ENCODE measurements at places on chromosomes 7 and 10.
A peak's percentile ranks its signal among the peaks of the same experiment; 100 is the strongest.

- no peak for DNase-seq
Observed at GRCh38 chr7:104064969-104065387, 75.5 kb upstream of the RELN start.

DNA sequence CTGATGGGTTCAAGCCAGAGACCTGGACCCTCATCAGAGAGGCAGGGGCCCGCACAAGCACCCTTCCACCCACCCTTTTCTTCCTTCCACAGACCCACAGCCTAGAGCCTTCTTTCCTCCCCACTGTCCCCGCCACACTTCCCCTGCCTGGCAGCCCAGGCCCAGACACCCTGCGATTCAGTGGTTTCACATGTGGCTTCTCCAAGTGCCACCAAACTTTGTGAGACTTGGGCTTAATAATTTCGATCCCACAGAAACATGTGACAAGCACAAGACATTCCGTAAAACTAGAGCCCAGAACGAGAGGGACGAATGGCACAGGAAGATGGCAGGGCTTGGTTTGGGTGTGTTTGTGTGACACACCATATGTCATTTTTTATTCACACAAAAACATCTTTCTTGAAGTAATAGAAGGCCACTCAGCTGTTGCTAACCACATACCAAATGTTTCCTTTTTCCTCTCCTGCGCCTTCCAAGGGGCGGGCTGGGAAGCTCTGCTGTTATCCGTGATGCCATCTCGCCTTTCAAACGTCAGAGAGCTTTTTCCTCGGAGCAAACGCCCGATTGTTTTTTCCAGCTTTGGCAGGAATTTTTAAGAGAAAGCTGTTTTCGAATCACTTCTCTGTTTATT, 162.9 kb downstream of the GRK5 start:
- no peak for DNase-seq

- DNase-seq = no peak
Observed at GRCh38 chr10:113104047-113104446, 154.0 kb downstream of the TCF7L2 start.

GRCh38 chr7:44569959-44570358, 3.7 kb downstream of the DDX56 start:
- no peak for DNase-seq

GRCh38 chr10:101330631-101331225, 23.2 kb upstream of the BTRC start:
- DNase-seq = no peak

DNA sequence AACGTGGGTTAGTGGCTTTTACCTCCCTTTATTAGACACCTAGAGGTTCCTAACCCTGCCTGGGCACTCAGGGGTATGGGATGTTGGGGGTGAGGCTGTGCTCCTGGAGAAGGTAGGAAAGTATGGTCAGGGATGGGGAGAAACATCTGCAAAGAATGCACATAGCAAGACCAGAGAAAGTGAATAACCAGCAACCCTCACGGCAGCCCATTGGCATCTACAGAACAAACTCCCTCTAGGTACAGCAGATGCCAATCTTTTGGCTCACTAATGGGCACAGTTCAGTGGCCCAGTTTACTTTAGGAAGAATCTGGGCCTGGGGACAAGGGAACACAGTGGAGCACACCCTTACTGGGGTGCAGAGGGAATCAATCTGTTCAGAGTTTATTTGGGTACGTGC, 143.9 kb downstream of the JAZF1 start:
- no peak for DNase-seq

DNA sequence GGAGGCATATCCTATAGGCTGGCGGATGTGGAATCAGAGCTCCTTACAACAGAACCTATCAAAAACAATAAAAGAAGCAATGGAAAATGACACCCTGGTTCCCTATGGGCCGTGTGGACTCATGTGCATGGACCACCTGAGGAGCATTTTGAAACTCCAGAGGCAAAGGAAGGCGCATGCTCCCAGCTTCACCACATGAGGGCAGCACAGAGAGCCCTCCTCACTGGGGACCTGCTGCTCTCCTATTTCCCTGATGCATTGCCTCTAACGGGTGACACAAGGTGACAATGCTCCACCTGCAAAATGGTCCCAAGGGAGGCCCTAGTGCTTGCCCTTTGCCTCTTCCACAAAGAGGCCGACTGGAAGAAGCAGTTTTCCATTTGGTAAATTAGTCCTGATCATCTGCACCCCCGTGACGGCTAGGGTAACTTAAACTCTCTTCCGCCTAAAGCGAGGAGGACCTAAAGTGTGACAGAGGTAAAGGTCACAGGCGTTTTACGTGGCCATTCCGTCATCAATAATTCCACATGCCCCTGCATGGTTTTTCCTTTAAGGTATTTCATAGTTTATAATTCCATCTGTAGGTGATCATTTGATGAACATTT, 67.7 kb downstream of the GPAM start:
- peak; percentile 27 for DNase-seq

DNA sequence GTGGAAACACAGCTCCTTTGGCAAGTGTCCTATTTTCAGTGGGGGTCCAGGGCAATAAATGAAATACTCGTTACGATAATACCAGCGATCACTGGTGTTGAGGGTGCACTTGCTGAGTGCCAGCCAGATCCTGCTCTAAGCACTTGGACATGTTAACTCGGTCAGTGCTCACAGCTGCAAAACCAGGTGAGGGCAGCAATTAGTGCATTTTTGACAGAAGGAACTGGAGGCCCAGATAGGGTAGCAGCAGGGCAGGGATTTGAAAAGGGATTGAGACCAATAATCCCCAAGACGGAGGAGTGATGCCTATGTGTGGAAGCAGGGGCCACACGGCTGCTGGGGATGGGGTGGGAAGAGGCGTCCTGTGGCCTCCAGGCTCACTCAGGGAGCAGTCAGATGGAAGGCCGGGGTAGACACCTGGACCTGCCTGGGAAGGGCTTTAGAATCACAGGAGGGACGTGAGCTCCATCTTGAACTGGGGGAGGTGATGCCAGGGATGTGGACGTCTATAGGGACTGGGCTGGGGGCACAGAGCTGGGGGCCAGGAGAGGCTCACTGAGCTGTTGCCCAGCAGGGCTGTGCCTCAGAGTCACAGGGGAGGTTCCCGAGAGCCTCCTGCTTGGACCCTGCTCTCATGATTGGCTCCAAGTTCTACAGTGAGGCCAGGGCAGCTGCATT, 14.3 kb downstream of the PTPRE start:
- no peak for DNase-seq

- no peak for DNase-seq
Observed at GRCh38 chr10:58444876-58445275, 59.7 kb downstream of the TFAM start.

DNA sequence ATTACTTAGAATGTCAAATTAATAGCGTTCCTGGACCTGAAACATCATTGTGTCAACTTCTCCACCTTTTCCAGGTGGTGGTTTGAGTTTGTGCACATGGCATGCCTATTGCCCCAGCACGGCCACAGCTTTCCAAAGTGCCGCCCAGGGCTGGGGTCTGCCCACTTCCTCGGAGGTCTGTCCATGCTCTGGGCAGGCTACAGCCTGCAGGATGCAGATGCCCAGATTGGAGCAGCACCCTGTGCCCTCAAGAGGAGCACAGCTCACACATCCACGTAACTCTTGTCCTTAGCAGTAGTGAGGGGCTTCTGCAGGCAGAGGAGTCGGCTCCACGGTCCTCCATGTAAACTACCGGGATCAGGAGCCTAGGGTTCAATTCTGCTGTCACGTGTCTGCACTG, 238.6 kb downstream of the EBF3 start:
- no peak for DNase-seq

- DNase-seq = peak; percentile 67
Observed at GRCh38 chr10:3192856-3193635, 20.5 kb upstream of the PITRM1 start.

DNA sequence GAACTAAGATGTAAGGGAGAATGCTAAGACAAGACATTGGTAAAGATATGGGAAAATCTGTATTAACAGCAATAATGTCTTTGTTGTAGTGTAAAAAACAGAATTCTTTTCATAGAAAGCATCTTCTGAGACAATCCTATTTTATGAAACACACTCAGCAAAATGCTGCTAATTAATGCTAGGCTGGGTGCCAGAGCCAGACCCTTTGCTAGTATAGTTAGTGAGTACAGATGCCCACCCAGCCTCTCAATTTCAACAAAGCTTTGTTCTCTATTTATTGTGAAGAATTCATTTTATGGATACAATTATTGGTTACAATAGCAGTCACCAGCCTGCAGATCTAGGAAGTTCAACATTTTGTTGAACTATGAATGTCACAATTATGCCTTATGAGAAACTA, 131.0 kb downstream of the SEM1 start:
- DNase-seq = no peak

- no peak for DNase-seq
Observed at GRCh38 chr7:40506158-40506557, 371.4 kb downstream of the SUGCT start.

- DNase-seq = no peak
Observed at GRCh38 chr7:110764852-110765251, 326.1 kb upstream of the LRRN3 start.

DNA sequence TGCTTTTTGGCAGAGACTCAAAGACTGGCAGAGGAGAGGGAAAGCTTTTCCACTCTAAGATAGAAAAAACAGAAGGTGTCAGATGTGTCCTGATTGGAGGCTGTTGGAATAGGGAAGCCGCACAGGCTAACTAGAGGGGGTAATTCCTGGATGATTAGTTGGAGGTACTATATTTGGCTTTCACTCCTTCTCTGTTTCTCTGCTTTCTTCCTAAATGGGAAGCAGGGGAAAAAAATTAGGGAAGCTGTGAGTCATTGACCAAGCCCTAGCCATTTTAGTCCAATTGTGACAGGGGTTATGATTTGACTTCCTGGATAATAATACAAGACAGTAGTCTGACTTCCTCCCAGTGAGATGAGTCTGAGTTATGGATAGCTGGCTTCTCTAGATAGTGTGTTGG, 475.2 kb upstream of the CELF2 start:
- no peak for DNase-seq

DNA sequence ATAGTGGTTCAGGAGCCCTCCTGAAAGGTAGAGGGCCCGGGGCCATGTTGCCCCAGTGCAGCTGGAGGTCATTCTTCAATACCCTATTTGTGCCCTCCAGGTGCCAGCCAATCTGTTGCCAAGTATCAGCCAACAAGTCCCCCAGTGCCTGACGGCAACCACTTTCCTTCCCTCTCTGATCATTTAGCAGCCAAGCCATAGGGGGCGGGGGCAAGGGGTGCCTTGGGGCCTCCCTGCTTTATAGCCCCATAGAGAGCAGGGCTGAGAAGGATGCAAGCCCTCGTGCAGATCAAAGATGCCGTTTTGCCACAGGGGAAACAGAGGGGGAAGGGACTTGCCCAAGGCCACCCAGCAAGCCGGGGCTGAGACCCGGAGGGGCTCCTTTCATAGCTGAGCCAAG, 149.0 kb upstream of the CHST15 start:
- DNase-seq = no peak

- no peak for DNase-seq
Observed at GRCh38 chr7:123003539-123004126, 8.1 kb upstream of the TAS2R16 start.

DNA sequence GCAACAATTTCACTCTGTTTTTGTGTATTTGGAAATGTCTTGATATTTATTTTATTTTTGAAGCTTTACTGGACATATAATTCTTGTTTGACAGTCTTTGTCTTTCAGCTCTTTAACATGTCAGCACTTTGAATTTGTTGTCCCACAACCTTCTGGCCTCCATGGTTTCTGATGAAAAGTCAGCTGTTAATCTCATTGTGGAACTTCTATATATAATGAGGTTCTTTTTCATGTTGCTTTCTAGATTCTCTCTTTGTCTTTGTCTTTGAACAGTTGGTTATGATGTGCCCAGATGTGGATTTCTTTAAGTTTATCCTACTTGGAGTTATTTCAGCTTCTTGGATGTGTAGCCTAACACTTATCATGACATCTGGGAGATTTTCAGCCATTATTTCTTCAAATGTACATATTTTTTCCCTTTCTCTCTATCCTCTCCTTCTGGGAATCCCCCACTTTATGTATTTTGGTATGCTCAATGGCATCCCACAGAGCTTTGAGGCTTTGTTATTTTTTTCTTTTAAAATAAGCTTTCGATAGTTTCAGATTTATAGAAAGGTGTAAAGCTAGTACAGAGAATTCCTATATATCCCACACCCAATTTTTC, 9.5 kb upstream of the LMTK2 start:
- DNase-seq = no peak

- DNase-seq = no peak
Observed at GRCh38 chr10:30396293-30396692, 37.7 kb upstream of the MAP3K8 start.
